ENCODE measurements at places on chromosomes 5 and 9. TPM values are rescaled to one million over a fixed set of nuclear protein-coding genes. Genes with fewer than 3 reads are reported as not detected.

DNA sequence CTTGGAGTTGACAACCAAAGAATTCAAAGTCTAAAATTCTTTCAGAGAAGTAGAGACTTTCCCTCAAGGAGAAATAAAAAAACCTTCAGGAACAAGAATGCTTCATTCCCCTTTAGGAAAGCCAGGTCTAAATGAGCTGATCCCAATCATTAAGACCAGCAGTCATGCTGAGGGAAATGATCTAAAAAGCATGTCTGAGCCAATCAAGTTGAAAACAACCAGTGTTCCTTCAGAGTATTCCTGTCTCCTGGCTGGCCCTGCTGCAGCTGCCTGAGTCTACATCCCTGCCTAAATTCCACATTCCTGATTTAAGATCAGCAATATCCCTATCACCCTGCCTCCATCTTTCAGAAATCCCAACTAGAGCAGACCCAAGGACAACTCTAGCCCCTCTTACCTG is 244.5 kb downstream of the PLK2 start:
- no peaks in the 10 kb centered on the region for H3K4me1 ChIP-seq
- DNase-seq: no peak
- no peak overlapping the region for H3K27ac ChIP-seq
- no peaks in the 10 kb centered on the region for H3K27me3 ChIP-seq
- H3K36me3 ChIP-seq: peaks cover 9% of the 10 kb centered on the region

DNA sequence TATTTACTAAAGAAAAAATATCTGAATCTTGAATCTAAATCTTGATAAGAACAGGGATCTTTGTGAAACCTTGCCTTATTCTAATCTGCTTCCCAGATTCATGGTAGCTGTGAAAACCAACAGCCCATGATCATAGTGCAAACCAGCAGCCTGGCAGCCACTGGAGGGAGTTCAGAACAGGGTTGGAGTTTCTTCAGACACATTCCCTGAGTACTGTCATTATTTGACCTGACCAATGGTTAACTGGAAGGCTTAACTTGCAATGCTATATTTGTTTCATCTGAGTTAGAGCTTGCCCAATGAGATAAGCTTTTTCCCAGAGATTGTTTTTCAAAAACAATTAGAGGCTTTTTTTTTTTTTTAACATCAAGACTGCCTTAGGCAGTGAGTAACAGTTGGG is 47.8 kb downstream of the LOX start:
- no peaks in the 10 kb centered on the region for H3K27me3 ChIP-seq
- H3K36me3 ChIP-seq: peaks cover 9% of the 10 kb centered on the region

DNA sequence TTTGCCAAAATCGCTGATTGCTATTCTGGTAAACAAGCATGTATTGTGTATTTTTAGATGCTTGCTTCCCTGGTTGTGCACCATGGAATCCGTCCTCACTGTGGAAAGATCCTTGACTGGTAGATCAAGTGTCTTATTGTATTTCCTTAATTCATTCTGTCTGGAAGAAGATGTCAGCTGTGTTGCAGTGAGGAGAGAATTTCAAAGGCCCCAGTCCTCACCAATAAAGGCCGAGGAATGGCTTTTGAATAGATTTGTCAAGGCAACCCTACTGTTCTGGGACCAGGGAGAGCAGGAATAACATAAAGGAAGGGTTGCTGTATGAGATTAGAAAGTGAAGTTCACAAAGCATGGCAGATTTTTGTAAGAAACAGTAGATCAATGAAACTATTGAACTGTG is 36.2 kb upstream of the POU5F2 start:
- no peak overlapping the region for H3K27ac ChIP-seq
- no peak for DNase-seq
- H3K27me3 ChIP-seq: no peaks in the 10 kb centered on the region

- no peak overlapping the region for H3K4me3 ChIP-seq
- peaks cover 6% of the 10 kb centered on the region for H3K4me1 ChIP-seq
- DNase-seq: no peak
- H3K36me3 ChIP-seq: peaks cover 4% of the 10 kb centered on the region
These were observed 27.5 kb downstream of the ADAM19 start for GRCh38 chr5:157547941-157548512.

The SPINK4 gene
- total RNA-seq: not detected

The GPR151 gene
- not detected for total RNA-seq

The CBY3 gene
- not detected for total RNA-seq

Measured in mesothelial cell of epicardium (in vitro differentiated cells).